Stimulated activated CD4-positive, alpha-beta T cell treated with anti-CD3 and anti-CD28 coated beads, Interleukin-15, amount 100 ng/mL, for 1 hour (primary cell): ENCODE measurements at places on chromosomes 2 and 18.

- no peak for DNase-seq
Observed at GRCh38 chr18:41371156-41372045, 583.6 kb upstream of the PIK3C3 start.

DNA sequence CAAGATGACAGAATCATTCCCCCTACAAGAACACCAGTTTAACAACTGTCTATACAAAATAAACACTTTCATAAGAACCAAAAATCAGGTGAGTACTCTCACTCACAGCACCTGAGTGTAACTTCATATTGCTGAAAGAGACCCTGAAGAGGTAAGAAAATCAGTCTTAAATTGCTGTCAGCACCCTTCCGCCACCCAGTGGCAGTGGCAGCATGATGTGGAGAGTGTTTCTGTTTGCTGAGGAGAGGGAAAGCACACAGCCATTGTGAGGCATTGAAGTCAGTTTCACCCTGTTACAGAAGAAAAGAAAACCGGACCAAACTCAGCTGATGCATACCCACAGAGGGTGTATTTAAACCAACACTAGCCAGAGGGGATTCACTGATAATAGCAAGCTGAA lies 1240.8 kb upstream of the CRIM1 start:
- no peak for DNase-seq

DNA sequence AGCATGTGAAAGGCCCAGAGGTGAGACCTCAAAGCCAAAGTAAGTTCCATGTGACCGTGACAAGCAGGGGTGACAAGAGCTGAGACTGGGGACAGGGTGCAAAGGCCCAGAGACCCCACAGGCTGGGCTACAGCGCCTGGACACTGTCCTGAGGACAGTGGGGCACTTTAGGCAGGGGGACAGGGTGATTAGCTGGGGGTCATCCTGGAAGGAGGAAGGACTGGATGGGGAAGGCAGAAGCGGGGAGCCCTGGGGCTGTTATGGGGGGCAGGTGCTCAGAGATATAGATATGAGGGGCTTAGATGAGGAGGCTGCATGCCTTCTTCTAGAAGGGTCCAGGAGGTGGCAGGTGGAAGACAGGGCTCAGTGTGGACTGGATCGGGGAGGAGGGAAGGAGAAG lies 31.5 kb downstream of the KIF1A start:
- DNase-seq: no peak

DNA sequence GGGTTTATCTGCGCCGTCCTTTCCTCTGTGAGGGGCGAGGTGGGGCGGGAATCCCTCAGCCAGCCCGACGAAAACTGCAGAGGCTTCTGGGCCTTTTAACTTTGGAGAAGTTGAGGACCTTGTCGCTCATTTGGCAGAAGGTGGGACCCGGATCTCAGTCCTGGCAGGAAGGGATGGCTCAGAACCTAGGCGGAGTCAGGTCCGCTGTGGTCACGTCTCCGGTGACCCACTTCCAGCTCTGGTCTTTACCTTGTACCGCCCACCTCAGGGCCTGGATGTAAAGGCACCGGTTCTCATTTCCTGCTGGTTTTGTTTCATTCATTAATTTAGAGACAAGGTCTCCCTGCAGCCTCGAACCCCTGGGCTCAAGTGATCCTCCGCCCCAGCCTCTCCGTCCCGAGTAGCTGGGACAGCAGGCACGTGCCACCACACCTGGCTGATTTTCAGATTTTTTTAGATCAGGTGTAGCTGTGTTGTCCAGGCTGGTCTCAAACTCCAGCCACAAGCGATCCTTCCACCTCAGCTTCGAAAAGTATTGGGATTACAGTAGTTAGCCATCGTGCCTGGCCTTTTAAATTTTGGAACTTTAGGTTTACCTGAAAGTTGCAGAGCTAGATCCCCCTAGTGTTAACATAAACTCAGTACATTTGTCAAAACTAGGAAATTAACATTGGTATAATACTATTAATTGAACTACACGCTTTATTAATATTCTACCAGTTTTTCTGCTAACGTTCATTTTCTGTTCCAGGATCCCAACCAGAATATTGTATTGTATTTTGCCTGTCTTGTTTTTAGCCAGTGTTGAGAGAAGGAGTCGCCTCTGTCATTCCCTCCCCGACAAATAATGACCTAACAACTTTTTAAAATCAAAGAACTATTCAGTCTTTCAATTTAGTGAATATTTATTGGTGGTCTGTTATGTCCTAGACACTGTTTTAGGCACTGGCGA lies 852 bp downstream of the POLI start:
- no peak for DNase-seq

DNA sequence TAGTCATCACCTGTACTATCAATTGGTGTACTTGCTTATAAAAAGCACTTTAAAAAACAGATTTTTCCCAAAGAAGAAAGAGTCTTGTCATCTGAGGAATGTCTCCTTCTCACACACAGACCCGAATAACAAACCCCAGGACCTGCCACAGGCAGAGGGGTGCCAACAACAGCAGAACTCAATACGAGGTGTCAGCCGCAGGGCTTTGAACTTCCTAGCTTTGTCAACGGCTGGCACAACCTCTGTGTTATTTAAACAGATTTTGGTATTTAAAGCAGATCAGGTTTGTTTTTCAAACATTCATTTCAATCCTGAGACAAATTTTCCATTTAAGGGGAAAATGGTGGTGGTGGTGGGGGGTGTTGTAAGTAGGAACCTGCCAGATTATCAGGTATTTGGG lies 138.4 kb upstream of the RIOK3 start:
- no peak for DNase-seq

DNA sequence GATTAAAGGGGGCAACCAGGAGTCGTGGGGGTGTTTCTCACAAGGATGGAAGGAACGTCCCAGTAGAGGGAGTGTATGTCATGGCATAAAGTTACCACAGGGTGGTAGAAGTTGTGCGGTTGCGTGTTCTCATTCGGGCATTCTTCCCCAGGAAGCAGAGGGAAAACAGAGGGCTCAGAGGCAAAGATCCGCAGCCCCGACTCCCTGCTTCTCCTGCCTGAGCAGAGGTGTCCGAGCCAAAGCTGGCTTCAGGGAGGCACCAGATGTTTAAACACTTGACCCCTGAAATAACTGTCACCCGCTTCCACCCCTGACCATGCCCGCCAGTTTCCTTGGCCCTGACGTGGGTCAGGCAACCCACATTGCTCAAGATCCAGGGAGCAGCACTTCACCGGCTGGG lies 83.7 kb downstream of the EN1 start:
- DNase-seq: no peak

GRCh38 chr2:102137138-102137537 lies 5.4 kb upstream of the IL1R1 start:
- no peak for DNase-seq
